ENCODE measurements at places on chromosomes 2 and 18.

DNA sequence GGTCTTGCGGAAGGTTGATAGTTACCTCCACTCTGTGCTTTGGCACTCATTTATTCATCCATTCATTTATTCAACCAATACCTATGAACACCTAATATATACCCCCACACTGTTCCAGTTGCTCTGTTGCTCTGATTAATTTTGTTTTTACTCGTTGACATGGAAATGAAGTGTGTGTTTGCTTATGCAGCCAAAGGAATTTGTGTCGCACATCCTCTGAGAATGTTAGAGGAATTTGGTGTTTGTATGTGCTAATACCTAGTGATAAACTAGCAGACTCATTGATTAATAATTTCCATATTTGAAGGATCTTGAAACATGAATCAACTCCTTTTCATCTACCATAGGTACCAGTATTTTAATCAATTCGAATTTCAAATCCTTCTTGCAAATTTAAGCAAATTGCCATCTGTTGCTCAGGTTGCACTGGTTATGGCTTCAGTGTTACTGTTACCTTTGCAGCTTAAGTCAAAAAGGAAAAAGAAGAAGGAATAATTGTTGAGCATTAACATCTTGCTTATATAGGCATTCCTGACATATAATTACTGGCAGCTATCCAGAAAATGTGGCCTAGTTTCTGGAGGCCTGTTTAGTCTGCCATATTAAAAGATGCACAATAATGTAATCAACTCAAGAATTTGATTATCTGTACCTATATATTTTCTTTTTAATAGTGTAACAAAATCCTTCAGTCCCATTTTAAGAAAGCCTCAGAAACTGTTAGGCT, 25.7 kb upstream of the CRIM1 start:
- peak; percentile 40 for DNase-seq

- no peak for DNase-seq
Measured at GRCh38 chr2:200469708-200470211, 40.1 kb downstream of the KCTD18 start.

- DNase-seq: no peak
Measured at GRCh38 chr18:55141318-55141717, 182.1 kb upstream of the CCDC68 start.

DNA sequence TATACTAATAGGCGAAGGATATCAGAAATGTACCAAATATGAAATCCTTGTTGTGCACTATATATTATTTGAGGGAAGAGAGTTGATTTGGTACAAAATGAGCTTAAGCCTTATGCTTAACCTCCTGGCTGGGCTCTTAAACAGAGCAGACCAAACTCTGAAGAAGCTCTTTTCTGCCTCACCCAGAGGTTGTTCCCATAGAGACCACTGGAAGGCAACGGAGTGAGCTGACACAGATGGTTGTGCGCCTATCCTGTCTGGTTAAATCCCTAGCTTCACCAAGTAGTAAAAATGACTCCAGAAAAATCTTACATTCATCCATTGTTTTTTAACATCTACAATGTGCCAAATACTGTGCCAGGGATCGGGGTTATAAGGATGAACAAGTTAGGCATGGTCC, 55.9 kb upstream of the NOL4 start:
- no peak for DNase-seq

All from adipocyte (in vitro differentiated cells).